ENCODE measurements at places on chromosomes 11 and 22. TPM values are rescaled to one million over a fixed set of nuclear protein-coding genes. Genes with fewer than 3 reads are reported as not detected.

Gene MN1
- 7.4 TPM for total RNA-seq

Gene RAB38
- total RNA-seq: 13.6 TPM

Gene C11orf52
- 6.2 TPM for total RNA-seq

Gene FZD4
- total RNA-seq: 23.5 TPM

Gene GALNT18
- 39.3 TPM for total RNA-seq

Gene SLC25A45
- 9.8 TPM for total RNA-seq

Gene TRAF6
- 11.3 TPM for total RNA-seq

Gene KCNJ11
- total RNA-seq: 7.2 TPM

GRCh38 chr11:131895865-131896264, 525.5 kb downstream of the NTM start:
- H3K27ac ChIP-seq: no peak overlapping the region
- no peak overlapping the region for H3K4me3 ChIP-seq
- no peaks in the 10 kb centered on the region for H3K27me3 ChIP-seq
- no peak for DNase-seq
- H3K4me1 ChIP-seq: no peaks in the 10 kb centered on the region

GRCh38 chr11:35932681-35933319, 11.1 kb upstream of the LDLRAD3 start:
- H3K27ac ChIP-seq: peak overlapping the region; percentile 65
- no peak for DNase-seq
- H3K27me3 ChIP-seq: no peaks in the 10 kb centered on the region

GRCh38 chr11:13692172-13692571, 23.7 kb downstream of the FAR1 start:
- no peaks in the 10 kb centered on the region for H3K4me1 ChIP-seq
- H3K4me3 ChIP-seq: no peak overlapping the region
- no peak overlapping the region for H3K27ac ChIP-seq
- H3K36me3 ChIP-seq: no peaks in the 10 kb centered on the region

- no peak for DNase-seq
- H3K36me3 ChIP-seq: no peaks in the 10 kb centered on the region
- no peak overlapping the region for H3K4me3 ChIP-seq
- H3K4me1 ChIP-seq: no peaks in the 10 kb centered on the region
- H3K27ac ChIP-seq: no peak overlapping the region
- H3K27me3 ChIP-seq: no peaks in the 10 kb centered on the region
Observed at GRCh38 chr22:26464312-26464711, 19.3 kb downstream of the HPS4 start.

DNA sequence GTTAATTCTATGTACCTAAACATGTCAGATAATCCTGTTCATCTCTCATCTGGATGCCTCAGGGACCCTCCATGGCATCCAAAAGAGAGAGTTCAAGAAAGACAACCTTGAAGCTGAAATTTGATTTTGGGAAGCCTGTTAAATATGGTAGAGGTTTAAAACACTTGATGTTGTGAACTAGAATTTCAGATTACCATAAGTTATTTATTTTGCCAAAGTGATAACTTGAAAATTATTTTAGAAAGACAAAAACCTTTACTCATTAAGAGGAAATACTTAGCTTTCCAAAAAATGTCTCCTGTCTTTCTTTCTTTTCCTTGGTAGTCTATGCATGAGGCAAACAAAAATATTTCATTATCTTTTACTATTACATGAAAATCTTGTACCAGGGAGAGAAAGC, 714.0 kb downstream of the NTM start:
- H3K4me3 ChIP-seq: no peak overlapping the region
- no peaks in the 10 kb centered on the region for H3K4me1 ChIP-seq
- no peak overlapping the region for H3K27ac ChIP-seq
- H3K27me3 ChIP-seq: no peaks in the 10 kb centered on the region

All from left lung (tissue), 14 donors.